ENCODE measurements at places on chromosomes 5 and 9. TPM values are rescaled to one million over a fixed set of nuclear protein-coding genes. Genes with fewer than 3 reads are reported as not detected.

Gene ZNG1A
- 88.7 TPM for total RNA-seq

Gene ZCCHC9
- 18.6 TPM for total RNA-seq

Gene CRHBP
- total RNA-seq, result 1.1 TPM

Gene MSANTD3
- total RNA-seq, result 24.9 TPM

Gene PDE6A
- 3.2 TPM for total RNA-seq

Gene WWC1
- 5.6 TPM for total RNA-seq

GRCh38 chr5:1029282-1029944 is 20.8 kb downstream of the NKD2 start:
- no peak overlapping the region for H3K27ac ChIP-seq
- DNase-seq, result no peak
- no peaks in the 10 kb centered on the region for H3K4me1 ChIP-seq
- no peak overlapping the region for H3K4me3 ChIP-seq

GRCh38 chr5:21168557-21168956 is 1180.6 kb upstream of the CDH18 start:
- no peaks in the 10 kb centered on the region for H3K4me1 ChIP-seq
- no peaks in the 10 kb centered on the region for H3K36me3 ChIP-seq
- no peaks in the 10 kb centered on the region for H3K27me3 ChIP-seq

DNA sequence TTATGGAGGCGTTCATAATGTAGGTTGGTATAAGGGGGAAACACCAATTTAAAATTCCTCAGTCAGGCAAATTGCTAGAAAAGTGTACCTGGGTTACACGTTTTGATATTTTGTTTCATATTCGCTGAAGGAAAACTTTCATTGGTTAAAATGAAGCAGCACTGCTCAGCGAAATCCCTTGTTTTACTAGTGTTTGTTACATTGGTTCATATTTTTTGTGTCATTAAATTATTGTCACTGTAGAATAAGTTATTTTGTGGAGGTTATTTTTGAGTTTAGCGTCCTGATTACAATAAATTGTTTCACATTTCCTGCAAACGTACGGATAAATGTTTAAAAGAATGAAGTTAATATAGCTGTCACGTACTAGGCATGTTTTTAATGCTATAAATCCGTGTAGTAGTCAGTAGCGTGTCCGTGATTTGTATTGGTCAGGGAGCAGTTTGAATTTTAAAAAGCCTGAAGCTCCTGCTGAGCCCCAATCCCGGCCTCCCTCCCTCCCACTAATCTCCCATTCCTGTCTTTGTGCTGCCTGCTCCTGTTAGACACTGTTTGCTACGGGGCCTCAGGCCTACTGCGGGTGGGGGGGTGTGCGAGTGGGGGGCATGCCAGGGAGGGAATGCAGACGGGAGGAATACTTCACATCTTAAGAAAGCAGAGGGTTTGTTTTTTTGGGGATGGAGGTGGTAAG is 2.0 kb downstream of the NIPBL start:
- peak overlapping the region; percentile 94 for H3K4me3 ChIP-seq
- H3K4me1 ChIP-seq, result peaks cover 12% of the 10 kb centered on the region
- H3K27me3 ChIP-seq, result no peaks in the 10 kb centered on the region
- H3K36me3 ChIP-seq, result no peaks in the 10 kb centered on the region
- peak; percentile 73 for DNase-seq

DNA sequence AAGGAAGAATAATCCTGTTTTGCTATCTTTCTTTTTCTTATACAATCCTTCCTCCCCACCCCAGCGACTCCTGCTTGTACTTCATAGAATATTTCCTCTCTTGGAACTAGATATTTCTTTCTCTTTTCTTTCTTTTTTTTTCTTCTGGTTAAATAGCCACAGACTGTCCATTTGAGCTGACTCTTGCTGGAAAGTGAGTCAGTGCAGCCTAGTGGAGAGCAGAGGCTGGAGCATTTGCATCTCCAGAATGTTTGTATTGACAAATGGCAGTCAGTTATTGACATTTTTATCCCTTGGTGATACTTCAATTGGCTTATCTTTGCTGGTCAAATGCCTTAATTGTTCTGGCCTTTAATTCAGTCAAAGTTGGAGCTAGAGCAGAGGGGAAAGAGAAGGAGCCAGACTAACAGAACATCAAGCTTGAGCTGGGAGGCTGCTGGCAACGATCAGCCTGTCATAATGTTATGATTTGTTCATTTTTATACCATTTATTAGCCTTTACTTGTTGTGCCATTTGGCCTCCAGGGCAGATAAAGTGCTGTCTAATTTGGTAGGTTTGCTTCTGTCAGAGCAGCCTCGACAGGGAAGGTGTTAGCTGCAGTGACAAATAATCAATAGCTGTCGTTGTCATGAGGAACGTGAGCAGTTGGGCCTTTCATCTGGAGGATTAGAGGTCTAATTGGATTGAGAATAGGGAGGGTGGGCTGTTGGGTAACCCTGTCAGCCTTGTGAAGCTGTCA is 69.0 kb downstream of the INVS start:
- H3K4me3 ChIP-seq, result no peak overlapping the region
- DNase-seq, result no peak
- no peak overlapping the region for H3K27ac ChIP-seq
- no peaks in the 10 kb centered on the region for H3K36me3 ChIP-seq

- no peak for DNase-seq
- no peaks in the 10 kb centered on the region for H3K27me3 ChIP-seq
- H3K27ac ChIP-seq, result no peak overlapping the region
- no peak overlapping the region for H3K4me3 ChIP-seq
Observed at GRCh38 chr9:33823801-33824200, 6.8 kb downstream of the UBE2R2 start.

DNA sequence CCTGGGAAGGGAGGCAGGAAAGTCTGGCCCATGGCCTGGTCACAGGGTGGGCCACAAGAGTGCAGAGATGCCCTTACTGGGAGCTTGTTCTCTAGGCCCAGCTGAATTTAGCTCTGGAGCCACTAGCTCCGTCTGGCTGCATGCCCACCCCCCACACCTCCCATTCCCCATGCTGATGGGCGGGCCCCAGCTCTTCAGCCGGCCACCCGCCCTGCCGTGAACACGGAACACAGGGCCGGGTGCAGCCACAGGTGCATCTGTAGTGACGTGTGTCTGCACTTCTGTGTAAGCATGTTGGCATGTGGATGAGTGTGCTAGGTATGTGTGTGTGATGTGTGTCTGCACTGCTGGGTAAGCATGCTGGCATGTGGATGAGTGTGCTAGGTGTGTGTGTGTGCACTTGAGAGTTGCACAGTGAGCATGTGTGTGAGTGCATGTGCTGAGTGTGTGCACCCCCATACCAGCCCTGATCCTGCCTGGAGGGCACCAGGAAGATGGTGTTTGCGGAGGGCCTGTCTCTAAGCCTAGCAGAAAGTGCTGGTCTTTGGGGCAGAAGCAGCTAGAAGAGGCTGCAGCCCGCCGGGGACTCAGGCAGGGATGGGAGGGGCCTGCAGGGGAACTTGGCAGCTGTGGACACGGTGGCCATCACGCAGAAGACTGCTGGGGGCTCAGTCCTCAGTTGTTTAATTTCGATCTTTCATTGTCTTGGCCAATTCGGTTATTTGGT is 136.4 kb downstream of the CACNA1B start:
- no peaks in the 10 kb centered on the region for H3K36me3 ChIP-seq
- no peak overlapping the region for H3K4me3 ChIP-seq
- no peak for DNase-seq
- no peaks in the 10 kb centered on the region for H3K4me1 ChIP-seq
- no peaks in the 10 kb centered on the region for H3K27me3 ChIP-seq

DNA sequence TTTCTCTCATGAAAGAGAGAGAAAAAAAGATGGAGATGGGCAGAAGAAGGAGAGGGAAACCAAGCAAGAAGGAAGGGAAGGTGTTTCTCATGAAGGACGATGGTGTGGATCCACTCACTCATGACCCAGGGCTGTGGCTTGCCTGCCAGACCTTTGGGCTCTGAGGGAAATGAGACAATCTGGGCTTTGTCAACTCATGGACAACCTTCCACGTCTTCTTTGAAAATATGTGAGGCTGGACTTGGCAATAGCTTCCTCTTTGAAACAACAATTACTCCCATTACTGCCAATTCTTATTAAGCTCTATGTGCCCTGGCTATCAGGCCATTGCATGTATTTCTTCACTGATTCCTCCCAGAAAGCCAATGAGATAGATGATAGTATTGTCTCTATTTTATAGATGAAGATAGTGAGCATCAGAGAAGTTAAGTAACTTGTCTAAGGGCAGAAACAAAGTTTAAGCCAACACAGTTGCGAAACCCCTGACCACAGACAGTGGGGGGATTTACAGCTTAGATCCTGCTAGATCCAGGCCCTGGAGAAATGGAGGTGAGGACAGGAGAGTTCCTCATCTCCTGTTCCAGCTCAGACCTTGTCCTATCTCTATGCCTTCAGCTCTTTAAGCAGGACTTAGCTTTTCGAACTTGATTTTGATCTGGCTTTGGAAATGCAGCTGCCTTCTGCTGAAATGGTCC is 132.4 kb downstream of the GCNT1 start:
- no peak overlapping the region for H3K4me3 ChIP-seq
- no peaks in the 10 kb centered on the region for H3K4me1 ChIP-seq
- no peak overlapping the region for H3K27ac ChIP-seq
- H3K27me3 ChIP-seq, result no peaks in the 10 kb centered on the region
- H3K36me3 ChIP-seq, result no peaks in the 10 kb centered on the region

DNA sequence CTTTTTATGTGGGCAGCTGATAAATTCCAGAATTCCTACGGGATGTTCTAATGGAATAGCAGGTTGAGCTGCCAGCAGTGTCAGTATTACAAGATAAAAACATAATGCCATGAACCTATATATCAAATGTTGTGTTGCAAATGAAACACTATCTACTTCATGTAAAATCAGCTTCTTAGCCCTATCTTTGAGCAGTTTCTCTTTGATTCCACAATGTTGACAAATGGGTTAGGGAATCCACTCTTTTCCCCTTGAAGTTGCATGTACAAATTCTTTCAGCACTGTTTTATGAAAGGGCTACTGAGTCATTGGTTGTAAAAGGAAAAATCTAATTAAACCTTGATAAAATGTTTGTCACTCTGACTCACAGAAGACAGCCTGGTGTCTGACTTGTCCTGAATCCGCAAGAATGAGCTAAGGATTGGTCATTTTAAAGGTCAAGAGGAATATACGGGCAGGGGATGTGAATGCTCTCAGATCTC is 950.6 kb upstream of the NUDT12 start:
- no peaks in the 10 kb centered on the region for H3K36me3 ChIP-seq
- no peak overlapping the region for H3K4me3 ChIP-seq
- H3K4me1 ChIP-seq, result no peaks in the 10 kb centered on the region

GRCh38 chr9:35161713-35162604 is at the start of gene UNC13B:
TSS of gene UNC13B (plus strand) at chr9:35162009. CDS start at chr9:35162284, 275 bp downstream.
- peak; percentile 98 for DNase-seq
- no peaks in the 10 kb centered on the region for H3K27me3 ChIP-seq
- peak within 1 kb of the TSS; percentile 87 for H3K27ac ChIP-seq
- H3K36me3 ChIP-seq, result no peaks in the 10 kb centered on the region
- H3K4me1 ChIP-seq, result peaks cover 8% of the 10 kb centered on the region
- peak within 1 kb of the TSS; percentile 82 for H3K4me3 ChIP-seq

- DNase-seq, result no peak
- no peak overlapping the region for H3K4me3 ChIP-seq
- no peaks in the 10 kb centered on the region for H3K36me3 ChIP-seq
- H3K27ac ChIP-seq, result no peak overlapping the region
- no peaks in the 10 kb centered on the region for H3K27me3 ChIP-seq
- H3K4me1 ChIP-seq, result peaks cover 6% of the 10 kb centered on the region
Observed at GRCh38 chr9:87512311-87512710, 14.6 kb downstream of the DAPK1 start.

- no peak overlapping the region for H3K27ac ChIP-seq
- no peaks in the 10 kb centered on the region for H3K27me3 ChIP-seq
- no peaks in the 10 kb centered on the region for H3K4me1 ChIP-seq
Observed at GRCh38 chr5:37696190-37697021, 143.4 kb downstream of the GDNF start.

DNA sequence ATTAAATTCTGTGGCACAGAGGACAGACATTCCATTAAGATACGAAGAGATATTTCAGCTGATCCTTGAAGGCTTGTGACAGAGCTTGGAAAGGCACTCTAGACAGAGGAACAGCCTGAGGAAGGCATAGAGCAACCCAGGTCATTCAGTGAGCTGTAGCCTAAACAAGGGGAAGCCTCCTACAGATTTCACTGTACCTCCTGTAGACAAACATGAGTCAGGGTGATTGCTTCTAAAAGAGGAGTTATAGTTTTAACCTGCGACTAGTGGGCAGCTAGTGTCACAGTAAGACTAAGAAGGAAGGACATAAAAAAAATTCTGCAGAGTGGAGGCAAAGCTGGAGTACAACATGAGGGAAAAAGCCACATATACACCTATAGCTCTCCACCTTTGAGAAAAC is 43.5 kb upstream of the ANKDD1B start:
- no peaks in the 10 kb centered on the region for H3K27me3 ChIP-seq
- DNase-seq, result no peak
- peak overlapping the region; percentile 6 for H3K27ac ChIP-seq
- H3K4me1 ChIP-seq, result peaks cover 24% of the 10 kb centered on the region

DNA sequence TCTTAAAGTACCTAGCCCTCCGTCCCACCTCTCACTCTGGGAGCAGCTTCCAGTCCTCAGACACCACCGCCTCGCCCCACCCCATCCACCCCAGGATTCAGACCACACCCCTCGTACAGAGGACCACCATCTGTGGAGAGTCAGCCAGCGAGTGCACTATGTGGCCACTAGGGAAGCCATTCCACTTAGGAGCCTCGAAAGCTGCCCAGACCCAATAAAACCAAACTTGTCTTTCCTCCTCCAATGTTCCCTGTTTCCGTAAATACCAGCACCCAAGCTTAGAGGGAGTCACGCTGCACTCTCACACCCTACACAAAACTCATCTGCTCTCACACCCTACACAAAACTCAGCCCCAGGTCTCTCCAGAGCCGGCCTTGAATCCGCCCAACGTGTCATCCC is 1.9 kb downstream of the GCNT4 start:
- no peak overlapping the region for H3K27ac ChIP-seq
- H3K27me3 ChIP-seq, result no peaks in the 10 kb centered on the region
- no peak overlapping the region for H3K4me3 ChIP-seq
- H3K4me1 ChIP-seq, result peaks cover 43% of the 10 kb centered on the region
- no peaks in the 10 kb centered on the region for H3K36me3 ChIP-seq

- no peaks in the 10 kb centered on the region for H3K36me3 ChIP-seq
- H3K4me1 ChIP-seq, result peaks cover 26% of the 10 kb centered on the region
- no peak for DNase-seq
- no peak overlapping the region for H3K4me3 ChIP-seq
- H3K27ac ChIP-seq, result no peak overlapping the region
Observed at GRCh38 chr9:76114144-76114543, 223.7 kb downstream of the PCSK5 start.

DNA sequence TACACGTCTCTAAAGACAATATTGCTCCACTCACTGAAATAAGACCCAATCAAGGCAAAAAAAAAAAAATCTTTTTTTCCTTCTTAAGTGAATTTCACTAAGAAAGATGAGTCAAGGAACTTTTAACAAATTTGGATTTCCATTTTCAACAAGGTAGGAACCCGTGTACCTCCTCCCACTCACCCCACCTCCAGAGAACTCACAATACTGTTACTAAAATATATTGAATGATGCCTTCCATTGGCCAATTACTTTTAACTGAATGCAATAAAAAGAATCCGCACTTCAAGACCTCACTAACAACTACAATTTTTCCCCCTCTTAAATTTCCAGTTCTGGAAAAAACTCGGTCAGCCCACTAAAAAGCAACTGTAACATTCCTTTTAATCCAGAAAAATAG is 50.7 kb downstream of the FBXW11 start:
- H3K4me1 ChIP-seq, result peaks cover 20% of the 10 kb centered on the region
- no peak for DNase-seq
- H3K27me3 ChIP-seq, result no peaks in the 10 kb centered on the region
- H3K27ac ChIP-seq, result no peak overlapping the region
- no peak overlapping the region for H3K4me3 ChIP-seq

Measured in testis (tissue), 5 donors.